Activated T-helper 1 cell treated with Interleukin-2 at 50 U/mL for 16 hours (primary cell): ENCODE measurements at places on chromosomes 2 and 18.

GRCh38 chr2:143679617-143680016 lies 550.4 kb downstream of the ARHGAP15 start:
- DNase-seq = no peak

GRCh38 chr18:13890761-13891361 lies 24.5 kb downstream of the MC2R start:
- no peak for DNase-seq

DNA sequence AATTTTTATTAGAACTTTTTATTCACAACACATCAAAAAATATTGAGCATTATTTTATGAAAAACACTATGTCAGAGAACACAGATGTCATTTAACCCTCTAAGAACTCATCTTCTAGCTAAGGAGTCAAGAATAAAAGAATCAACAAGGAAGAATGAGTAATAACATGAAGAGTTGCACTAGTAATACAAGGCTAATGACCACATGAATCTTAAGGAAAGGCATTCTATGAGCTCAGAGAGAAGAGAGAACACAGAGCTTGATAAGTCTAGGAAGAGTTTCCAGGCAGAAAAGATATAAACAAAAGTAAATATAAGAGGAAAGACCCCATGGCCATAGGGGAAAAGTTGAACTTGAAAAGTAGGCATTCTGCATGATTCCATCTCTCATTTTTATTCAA lies 166.5 kb downstream of the MAIP1 start:
- DNase-seq = no peak

DNA sequence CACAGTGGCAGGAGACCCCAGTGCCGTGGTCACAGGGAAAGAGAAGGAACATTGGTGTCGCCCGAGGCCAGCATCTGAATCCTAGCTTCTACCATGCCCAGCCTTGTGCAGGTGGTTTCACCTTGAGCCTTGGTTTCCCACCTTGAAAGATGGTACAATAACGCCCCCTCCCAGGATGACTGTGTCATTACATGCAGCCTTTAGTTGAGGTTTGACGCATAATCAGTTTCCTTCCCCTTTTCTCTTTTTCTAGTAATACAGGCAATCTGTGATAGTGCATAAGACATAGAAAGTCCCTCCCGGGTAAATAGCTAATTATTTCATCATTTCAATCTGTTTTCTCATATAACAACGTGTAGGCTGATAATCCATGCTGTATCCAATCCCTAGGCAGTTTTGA lies 29.8 kb upstream of the ZNF407 start:
- DNase-seq = no peak

DNA sequence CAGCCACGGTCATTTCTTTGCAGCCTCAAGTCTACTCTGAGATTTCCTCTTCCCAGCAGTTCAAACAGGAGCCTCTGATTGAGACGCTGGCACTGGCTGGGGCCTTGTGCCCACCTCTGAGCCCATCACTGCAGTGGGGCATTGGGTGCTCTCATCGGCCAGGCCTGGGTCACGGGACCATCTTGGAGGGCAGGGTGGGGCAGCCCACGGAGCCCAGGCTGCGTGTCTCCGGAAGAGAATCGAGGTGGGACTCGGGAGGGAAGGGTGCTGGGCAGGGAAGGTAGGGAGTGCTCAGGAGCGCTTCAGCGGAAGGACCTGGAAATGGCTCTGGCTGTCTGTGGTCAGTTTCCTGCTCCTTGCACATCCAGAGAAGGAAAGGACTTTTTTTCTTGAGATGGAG lies 82.4 kb downstream of the RTP5 start:
- DNase-seq = no peak

DNA sequence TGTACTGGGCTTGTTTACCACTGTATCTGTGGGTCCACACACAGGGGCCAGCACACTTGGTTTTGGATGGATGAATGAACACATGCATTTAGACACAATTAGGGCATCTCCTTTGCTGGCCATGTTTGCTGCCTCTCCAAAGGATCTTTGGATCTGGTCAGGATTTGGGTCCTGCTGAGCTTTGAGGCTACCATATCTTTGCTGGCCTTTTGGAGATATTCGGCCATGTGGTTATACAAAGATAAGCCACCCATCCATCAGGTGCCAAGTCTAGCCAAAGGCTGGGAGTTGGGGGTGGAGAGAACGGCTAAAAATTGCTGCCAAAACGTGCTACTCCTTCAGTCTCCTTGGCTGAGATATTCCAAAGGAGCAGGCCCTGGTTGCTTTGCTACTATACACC lies 18.2 kb upstream of the FZD7 start:
- DNase-seq = no peak

DNA sequence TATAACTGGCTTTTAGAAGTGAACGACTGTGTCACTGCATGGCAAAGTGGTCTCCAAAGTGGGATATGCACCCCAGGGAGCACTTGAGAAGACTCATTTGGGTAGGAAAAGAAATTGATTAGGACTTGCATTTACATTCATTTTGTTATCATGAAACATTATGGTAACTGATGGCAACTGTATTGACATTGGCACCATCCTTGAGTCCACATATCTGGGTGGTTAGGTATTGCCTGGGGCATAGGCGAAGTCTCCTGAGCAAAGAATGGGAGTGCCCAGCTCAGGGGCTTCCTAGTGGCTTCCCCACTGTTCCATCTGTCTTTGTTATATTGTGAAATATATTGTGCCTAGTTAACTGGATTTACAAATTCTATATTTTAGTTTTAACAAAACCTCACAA lies 29.2 kb downstream of the SPATS2L start:
- no peak for DNase-seq

GRCh38 chr2:234300932-234301823 lies 195.7 kb downstream of the ARL4C start:
- DNase-seq = no peak

GRCh38 chr2:45007961-45008295 lies 1.3 kb downstream of the SIX2 start:
- DNase-seq = no peak

- no peak for DNase-seq
Observed at GRCh38 chr2:235493775-235494715, at the start of gene AGAP1. Gene AGAP1, plus strand, starts transcription at chr2:235494043.

GRCh38 chr18:50836521-50836957 lies 16.7 kb upstream of the MRO start:
- DNase-seq = no peak

GRCh38 chr2:177888581-177888980 lies 184.0 kb downstream of the PDE11A start:
- no peak for DNase-seq

- no peak for DNase-seq
Observed at GRCh38 chr2:126886916-126887280, 11.8 kb upstream of the TEX51 start.

DNA sequence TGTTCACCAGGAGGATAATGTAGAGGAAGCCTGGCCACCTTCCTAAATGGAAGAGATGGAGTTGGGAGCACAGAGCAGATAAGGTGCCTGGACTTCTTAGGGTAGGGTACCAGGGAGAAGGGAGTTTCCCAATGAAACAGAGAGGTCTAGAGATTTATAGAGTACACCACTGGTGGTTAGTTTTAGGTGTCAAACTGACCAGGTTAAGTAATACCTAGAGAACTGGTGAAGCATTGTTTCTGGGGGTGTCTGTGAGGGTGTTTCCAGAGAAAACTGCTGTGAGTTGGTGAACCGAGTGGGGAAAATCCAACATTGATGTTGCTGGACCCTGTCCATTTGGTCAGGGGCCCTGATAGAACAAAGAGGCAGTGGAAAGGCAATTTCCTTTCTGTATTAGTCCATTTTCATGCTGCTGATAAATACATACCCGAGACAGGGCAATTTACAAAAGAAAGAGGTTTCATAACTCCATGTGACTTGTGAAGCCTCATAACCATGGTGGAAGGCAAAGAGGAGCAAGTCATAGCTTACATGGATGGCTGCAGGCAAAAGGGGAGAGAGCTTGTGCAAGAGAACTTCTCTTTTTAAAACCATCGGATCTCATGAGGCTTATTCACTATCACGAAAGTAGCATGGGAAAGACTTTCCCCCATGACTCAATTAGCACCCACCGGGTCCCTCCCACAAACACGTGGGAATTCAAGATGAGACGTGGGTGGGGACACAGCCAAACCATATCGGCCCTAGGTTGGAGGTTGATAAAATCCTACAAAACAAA lies 260.8 kb downstream of the CBLN2 start:
- DNase-seq = no peak

DNA sequence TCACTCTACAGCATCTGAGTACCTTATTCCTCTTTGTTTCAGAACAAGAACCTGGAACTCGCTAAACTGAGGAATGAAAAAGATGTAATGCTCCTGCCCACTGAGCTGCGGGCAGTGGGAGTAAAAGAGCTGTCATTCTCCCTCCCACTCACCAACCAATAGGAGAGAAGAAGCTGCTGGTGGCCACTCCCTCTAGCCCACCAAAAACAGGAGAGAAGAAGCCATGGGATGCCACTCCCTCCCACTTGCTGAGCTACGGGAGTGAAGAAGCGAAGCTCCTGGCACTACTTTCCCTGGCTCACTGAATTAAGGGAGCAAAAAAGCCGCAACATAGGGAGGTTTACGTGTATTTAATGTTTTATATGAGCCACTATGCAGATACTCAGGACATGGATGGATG lies 53.7 kb downstream of the RIT2 start:
- DNase-seq = no peak

- DNase-seq = peak; percentile 53
Observed at GRCh38 chr2:218876562-218877219, 4.0 kb upstream of the WNT10A start.

DNA sequence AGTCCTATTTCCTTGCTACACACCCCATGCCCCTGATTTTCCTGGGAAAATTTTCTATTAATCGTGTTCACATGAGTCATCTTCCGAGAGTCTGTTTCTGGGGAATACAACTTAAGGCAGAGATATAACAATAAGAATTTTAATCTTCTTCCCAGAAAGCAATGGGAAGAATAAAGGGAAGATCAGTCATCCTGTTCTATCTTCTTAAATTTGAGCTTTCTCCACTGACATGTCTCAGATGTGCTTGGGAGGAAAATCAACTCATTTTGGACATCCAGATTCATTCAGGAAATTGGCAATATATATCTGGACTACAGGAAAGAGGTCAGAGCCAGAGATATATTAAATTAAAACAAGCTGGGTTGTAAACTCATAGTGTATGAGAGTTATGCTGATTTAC lies 62.3 kb upstream of the SPAG16 start:
- DNase-seq = no peak

- DNase-seq = no peak
Observed at GRCh38 chr18:34121200-34121721, 103.5 kb downstream of the NOL4 start.
